ENCODE measurements at places on chromosomes 1 and 21. TPM values are rescaled to one million over a fixed set of nuclear protein-coding genes. Genes with fewer than 3 reads are reported as not detected.

SOX13 gene
- total RNA-seq, result 0.78 TPM

PACC1 gene
- 25.4 TPM for total RNA-seq

DNA sequence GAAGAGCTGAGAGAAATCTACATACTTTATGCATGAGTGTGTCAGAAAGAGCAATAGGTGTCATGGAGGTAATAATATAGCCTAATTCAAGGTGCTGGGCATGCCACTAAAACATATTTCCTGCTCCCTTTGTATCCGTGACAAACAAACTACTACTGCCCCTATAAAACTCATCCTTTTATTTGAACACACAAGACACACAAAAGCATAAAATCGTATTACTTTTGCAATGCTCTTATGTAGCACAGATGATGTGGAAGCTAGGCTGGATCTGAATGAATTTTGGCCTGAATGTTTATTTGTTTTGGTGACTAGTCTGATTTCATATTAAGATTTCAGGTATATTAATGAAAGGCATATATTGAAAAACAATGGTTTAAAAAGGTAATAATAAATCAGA, 239.3 kb upstream of the NEGR1 start:
- DNase-seq, result no peak

- no peak for DNase-seq
Observed at GRCh38 chr1:41806472-41807155, 112.1 kb downstream of the HIVEP3 start.

- no peak for DNase-seq
Observed at GRCh38 chr1:212368073-212368484, 46.6 kb downstream of the PACC1 start.

RTCA gene
- total RNA-seq, result 60.8 TPM

F11R gene
- total RNA-seq, result 10.9 TPM

DNA sequence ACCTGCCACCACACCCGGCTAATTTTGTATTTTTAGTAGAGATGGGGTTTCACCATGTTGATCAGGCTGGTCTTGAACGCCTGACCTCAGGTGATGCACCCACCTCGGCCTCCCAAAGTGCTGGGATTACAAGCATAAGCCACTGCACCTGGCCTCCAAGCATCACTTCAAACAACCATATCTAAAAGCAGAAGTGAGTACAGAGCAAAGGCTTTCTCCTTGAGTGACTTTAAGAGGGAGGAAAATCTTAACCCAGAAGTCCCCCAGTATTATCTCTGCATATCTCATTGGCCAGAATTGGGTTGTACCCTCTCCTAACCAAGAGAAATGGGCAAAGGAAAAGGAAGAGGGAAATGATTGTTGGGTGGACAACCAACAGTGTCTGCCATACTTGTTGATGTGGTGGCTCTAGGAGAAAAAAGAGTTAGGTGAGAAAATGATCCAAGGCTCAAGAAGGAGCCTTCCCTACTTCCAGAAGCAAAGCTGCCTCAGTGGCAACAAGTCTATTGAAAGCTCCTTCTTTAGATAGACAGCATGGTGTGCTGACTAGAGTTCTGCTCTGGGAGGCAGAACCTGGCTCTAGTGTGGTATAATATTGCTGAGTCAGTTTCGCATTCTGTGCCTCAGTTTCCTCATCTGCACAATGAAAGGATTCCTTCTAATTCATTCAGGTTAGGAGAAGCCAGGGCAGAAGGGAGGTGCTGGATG, 16.8 kb upstream of the FOXE3 start:
- no peak for DNase-seq

- no peak for DNase-seq
Observed at GRCh38 chr1:169321539-169321938, 46.1 kb downstream of the NME7 start.

DNA sequence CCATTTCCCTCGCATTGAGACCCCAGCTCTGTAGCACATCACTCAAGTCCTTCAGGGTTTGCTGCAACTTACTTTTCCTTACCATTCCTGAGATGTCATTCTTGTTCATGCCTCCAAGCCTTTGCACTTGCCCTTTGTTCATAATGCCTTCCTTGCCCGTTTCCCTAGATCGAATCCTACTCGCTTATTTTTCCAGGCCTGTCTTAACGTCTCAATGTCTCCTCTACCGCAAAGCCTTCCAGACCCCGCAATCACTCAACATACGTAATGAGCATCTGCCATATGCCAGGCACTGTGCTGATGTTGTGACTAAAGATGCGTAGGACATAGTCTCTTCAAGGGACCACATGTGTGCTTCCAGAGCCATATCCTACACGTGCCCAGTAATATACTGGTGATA, 31.1 kb upstream of the CNIH3 start:
- DNase-seq, result no peak

DNA sequence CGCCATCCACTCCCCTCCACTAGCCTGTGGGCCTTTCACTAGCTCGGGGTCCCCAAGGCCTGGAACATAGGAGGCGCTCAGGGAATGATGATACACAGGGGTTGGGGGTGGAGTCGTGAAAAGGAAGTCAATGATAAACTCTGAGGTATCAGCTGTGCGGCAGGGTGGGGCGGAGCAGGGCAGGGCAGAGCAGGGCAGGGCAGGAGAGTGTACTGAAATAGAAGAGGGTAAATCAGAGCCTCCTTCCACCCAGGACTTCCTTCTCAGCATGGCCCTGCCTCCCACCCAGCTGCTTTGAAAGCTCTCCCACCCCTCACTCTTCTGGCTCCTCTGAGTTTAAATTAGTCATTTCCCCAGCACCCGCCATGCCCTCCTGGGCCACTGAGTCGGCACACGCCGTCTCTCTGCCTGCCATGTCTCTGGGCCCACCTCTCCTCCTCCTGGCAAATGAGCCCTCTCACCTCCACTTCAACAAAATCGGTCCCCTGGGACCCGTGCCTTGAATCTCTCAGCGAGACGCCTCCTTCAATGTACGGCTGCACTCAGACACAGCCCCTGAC, 16.9 kb downstream of the CAPZB start:
- no peak for DNase-seq

DNA sequence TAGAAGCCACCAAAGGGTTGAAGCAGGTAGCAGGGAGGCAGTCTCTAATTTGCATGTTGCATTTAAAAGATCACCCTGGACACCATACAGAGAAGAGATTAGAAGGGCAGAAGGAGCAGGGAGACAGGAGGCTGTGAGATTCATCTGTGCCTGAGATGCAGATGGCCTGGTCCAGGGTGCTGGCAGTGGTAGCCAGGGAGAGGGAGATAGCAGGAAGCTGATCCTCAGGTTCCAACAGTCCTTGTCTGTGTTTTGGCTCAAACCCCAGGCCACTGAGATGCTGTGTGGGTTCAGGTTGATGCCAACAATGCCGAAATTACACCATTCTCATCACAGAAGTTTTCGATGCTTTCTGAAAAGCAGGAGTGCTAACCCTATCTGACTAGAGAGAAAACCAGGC, 113.7 kb downstream of the KAZN start:
- DNase-seq, result no peak

DNA sequence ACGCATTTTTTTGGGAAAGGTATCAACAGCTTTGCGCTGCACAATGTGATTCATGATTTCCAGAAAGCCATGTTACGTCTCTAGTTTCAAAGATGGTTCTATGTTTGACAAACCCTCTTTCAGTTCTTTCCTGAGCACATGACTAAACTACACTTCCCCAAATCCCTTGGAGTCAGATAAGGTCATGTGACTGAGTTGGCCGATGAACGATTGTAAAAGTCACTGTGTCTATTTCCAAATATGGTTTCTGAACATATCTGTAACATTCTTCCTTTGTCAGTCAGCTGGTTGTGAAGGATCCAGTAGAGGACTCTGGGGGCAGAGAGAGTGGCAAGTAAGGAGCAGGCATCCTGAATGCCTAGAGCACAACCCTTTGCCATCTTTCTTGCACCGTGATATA, 35.4 kb downstream of the TMPRSS15 start:
- no peak for DNase-seq

KCND3 gene
- total RNA-seq, result 12.6 TPM
